ENCODE measurements at places on chromosomes 6 and 20.

GRCh38 chr6:77038807-77039206 is 424.5 kb downstream of the HTR1B start:
- DNase-seq, result no peak

GRCh38 chr6:161091972-161092701 is 100.6 kb downstream of the MAP3K4 start:
- DNase-seq, result no peak

- no peak for DNase-seq
Measured at GRCh38 chr6:90905351-90905750, 318.5 kb upstream of the MAP3K7 start.

GRCh38 chr20:43765916-43766315 is 39.1 kb upstream of the GTSF1L start:
- no peak for DNase-seq

- peak; percentile 39 for DNase-seq
Measured at GRCh38 chr6:154154389-154154967, 115.4 kb downstream of the OPRM1 start.

GRCh38 chr6:113635222-113635986 is 221.7 kb upstream of the MARCKS start:
- no peak for DNase-seq

- no peak for DNase-seq
Measured at GRCh38 chr6:41555326-41556300, 9.4 kb downstream of the FOXP4 start.

GRCh38 chr20:34985461-34986310 is 30.0 kb downstream of the MYH7B start:
- DNase-seq, result no peak

- DNase-seq, result no peak
Measured at GRCh38 chr6:79048611-79049010, 29.4 kb downstream of the PHIP start.

All from stimulated activated CD8-positive, alpha-beta memory T cell treated with anti-CD3 and anti-CD28 coated beads, Interleukin-7, amount 100 ng/mL, for 4 hours (primary cell).